ENCODE measurements at places on chromosomes 4 and X.

- DNase-seq = peak; percentile 2
These were observed 12.4 kb downstream of the YIPF6 start for GRCh38 chrX:68511255-68511654.

DNA sequence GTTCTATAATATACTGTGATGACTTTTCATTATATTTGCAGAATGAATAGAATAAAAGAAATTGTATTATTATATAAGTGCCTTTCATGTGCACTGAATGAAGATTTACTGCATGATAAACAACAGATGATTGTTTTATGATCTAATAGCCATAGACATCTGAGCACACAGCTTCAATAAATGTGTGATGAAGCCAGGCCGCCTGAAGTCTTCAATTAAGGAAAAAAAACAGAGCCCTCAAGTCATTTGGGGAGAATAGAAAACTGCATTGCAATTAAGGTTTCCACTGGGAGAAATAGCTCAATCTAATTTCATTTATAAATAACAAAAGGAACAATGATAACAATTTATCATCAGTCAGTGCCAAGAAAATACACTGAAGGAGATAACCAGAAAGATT, 955.2 kb downstream of the FSTL5 start:
- DNase-seq = no peak

GRCh38 chr4:155608225-155608885, 58.3 kb upstream of the GUCY1A1 start:
- no peak for DNase-seq

GRCh38 chrX:56503941-56504673, 59.3 kb upstream of the UBQLN2 start:
- DNase-seq = no peak

- DNase-seq = no peak
These were observed 88.4 kb upstream of the GUCY1A1 start for GRCh38 chr4:155578219-155578618.

DNA sequence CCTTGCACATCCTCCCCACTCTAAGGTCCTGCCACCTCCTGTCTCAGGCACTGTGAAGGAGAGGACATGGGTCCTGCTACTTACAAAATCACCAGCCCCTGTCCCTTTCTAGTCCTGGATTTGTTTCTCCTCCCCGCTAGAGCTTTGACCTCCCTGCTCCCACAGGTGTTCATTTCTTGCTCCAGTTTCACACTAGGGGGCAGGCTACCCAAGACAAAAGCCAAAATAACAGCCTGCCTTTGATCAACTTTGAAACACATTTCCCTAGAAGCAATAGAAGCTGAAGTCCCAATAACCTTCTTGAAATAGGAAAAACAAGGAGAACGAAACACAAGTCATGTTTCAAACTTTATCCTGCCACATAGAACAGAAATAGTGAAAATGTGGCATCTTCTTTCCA, 164.4 kb downstream of the QDPR start:
- no peak for DNase-seq

GRCh38 chrX:101764538-101764937, 104.9 kb upstream of the ARMCX2 start:
- DNase-seq = no peak

- no peak for DNase-seq
These were observed 248.2 kb upstream of the TEX13A start for GRCh38 chrX:105468741-105469140.

GRCh38 chr4:4299006-4299405, 9.0 kb downstream of the ZBTB49 start:
- no peak for DNase-seq

- no peak for DNase-seq
These were observed 24.3 kb downstream of the RGS12 start for GRCh38 chr4:3317011-3317655.

DNA sequence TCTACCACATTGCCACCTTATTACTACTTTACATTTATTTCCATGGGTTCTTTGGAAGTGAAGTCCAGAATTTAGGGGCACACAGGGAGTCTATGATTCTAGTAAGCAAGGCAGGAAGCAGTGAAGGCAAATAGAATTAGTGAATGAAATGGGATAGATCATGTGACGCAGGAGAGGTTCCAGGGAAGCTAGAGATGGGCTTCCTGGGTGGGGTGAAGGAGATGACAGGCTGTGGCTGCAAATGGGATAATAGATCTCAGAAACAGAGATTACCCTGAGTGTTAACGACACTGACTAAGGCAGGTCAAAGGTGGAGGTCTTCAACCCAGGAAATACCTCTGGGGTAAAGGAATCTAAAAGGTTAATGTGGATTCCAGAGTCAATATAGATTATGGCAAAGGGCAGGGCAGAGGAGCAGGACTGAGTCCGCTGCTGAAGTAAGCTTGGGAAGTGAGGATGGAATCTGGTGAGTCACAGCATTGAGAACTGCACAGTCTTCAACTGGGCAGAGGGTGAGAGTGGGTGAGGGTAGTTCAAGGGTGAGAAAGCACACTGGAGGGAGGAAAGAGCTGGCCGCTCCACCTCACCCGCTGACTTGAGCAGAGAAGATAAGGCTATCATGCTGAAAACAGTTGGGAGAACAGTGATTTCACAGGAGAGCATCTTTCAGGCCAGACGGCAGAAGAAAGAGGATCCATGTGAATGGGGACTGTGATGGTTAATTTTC, 70.8 kb downstream of the ANXA3 start:
- DNase-seq = no peak

DNA sequence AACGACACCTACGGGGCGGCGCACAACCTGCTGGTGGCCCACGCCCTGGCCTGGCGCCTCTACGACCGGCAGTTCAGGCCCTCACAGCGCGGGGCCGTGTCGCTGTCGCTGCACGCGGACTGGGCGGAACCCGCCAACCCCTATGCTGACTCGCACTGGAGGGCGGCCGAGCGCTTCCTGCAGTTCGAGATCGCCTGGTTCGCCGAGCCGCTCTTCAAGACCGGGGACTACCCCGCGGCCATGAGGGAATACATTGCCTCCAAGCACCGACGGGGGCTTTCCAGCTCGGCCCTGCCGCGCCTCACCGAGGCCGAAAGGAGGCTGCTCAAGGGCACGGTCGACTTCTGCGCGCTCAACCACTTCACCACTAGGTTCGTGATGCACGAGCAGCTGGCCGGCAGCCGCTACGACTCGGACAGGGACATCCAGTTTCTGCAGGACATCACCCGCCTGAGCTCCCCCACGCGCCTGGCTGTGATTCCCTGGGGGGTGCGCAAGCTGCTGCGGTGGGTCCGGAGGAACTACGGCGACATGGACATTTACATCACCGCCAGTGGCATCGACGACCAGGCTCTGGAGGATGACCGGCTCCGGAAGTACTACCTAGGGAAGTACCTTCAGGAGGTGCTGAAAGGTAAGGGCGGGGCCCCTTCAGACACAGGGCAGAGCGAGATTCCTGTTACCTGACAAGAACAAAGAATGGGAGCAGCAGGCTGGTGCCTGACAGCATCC, 11.7 kb downstream of the RPL9 start:
- DNase-seq = no peak

GRCh38 chr4:2127609-2128332, 68.6 kb downstream of the NAT8L start:
- no peak for DNase-seq

- DNase-seq = no peak
These were observed 40.5 kb downstream of the LCORL start for GRCh38 chr4:17981063-17981462.

- peak; percentile 87 for DNase-seq
These were observed 3.8 kb downstream of the CXXC4 start for GRCh38 chr4:104490770-104491480.

- no peak for DNase-seq
These were observed 88.1 kb upstream of the ZNF81 start for GRCh38 chrX:47748576-47748975.

DNA sequence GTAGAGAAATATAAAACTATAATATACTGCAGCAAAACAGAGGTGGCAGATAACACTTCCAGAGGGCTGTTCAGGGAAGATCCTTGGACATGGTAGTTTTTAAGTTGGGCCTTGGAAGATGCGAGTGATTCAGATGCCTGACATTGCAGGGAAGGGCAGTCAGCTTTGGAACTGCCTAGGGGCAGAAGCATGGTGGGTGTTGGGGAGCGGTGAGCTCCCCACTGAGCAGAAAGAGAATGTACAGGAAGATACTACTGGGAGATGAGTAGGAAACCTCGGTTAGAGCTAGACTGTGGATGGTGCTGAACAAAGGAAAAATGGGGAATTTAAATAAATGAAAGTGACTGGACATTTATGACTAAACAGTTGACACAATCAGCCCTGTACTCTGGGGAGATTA, 24.9 kb upstream of the SEC24B start:
- no peak for DNase-seq

- DNase-seq = no peak
These were observed 128.1 kb downstream of the LAS1L start for GRCh38 chrX:65406532-65406931.

DNA sequence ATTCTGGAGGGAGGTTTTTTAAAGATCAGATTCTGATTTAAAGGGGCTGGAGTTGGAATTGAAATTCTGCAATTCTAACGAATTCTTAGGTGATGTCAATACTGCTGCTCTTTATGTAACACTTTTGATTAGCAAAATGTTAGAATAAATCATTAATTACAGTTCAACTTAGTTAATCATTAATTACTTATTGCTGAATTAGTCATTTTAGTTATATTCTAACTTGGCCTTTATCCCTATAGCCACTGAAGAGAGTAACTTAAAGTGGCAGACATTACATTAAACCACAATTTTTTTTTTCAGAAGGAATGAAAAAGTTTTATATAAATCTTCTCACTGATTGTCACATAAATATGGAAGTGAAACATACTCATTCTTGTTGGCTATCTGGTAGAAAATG, 206.6 kb upstream of the ITM2A start:
- no peak for DNase-seq

DNA sequence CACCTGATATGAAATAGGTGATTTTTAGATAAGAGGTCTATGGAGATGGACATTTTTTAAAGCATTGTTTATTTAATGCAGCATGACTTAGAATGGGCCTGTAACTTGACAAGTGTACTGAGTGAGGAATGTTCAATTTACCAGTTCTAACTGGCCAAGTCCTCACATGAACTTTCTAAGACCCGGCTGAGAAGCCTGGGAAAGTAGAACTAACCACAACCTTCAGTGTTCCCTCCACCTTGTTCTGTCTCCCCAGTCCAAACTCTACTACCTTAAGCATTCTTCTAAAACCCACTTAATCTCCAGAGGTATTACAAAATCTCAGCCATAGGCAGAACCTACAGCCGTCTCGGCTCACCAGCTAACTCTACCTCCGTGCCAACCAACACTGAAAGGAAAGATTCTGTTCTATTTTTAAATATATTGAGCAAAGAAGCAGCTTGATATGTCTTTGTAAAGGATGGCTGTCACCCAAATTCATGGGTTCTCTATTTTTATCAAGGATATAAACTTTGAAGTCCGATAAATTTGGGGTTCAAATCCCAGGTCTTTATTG, 6.8 kb downstream of the PPARGC1A start:
- DNase-seq = no peak

GRCh38 chr4:139876337-139876941, 210.8 kb downstream of the MGST2 start:
- no peak for DNase-seq

GRCh38 chr4:143337600-143338287, 1.1 kb downstream of the GAB1 start:
- peak; percentile 27 for DNase-seq

DNA sequence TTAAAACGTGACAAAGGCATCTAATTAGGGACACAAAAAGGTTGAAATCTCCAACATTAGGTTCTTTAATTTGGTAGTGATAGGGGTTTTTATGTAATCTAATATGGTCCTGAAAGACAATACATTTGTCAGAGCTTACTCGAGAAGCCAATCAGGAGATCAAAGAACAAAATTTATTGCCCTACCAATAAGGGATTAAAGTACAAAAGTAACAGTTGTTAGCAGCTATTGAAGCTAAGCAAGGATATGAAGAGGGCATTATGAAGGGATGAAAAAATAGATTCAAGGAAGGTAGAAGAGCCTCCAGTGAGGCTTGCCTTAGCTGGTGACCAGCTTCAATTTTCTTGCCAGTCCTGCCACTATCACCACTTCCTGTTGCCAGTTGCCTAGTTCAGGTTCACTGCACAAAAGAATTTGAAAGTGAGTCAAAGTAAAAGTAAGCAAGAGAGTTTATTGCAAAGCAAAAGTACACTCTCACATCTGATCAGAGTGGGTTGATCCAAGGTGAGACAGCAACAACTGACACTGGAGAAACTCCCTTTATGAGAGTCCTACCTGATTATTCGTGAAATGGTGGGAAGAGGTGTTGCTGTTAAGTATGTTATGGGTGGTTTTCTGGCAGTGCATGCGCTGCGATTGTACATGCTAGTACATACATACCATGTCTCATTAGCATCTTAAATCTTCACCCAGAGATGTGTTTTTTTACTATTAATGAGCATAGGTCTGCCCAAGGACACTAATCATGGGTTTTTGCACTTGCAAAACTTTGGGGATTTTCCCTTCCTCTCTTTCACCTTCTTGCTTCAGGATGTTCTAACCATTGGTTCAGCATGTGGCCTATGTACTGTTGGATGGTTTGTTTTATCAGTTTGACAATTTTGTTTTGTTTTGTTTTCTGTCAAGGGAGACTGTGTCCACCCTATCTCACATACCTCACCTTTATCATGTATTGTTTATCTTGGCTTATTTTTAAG, 263.2 kb upstream of the ITM2A start:
- no peak for DNase-seq

- DNase-seq = no peak
These were observed 12.5 kb upstream of the SEL1L3 start for GRCh38 chr4:25875281-25875745.

DNA sequence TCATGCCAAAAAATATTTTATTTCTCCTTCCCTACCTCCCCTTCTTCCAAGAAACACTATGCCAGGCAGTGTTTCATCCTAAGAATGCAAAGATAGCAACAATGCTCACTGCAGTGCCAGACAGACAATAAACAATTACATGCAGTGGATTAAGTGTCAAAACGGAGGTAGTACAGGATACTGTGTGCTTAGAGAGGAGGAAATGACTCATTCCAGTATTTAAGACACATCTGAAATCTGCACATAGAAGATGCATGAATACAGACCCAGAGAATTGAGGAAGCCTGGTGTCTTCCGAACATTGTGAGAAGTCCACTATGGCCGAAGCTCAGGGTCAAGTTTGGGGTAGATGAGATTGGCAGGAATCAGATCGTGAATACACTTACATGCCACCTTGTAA, 326.4 kb downstream of the PPP3CA start:
- no peak for DNase-seq

DNA sequence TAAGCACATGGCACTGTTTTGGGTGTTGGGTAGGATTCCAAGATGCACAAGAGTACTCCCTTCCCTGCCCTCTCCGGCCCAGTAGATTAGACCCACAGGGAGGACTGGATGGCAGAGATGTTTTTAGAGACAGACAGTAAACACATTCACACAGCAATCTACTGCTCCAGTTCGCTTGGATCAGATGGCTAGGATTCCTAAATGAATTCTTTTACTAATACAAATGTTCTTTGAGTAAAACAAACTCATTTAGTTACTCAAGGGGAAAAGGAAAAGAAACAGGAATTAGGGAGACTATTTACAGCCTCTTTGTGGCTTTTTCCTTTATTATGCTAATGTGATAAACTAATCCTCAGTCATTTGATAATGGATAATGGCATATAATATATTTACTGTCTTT, 5.9 kb downstream of the SNX25 start:
- no peak for DNase-seq

All from hypothalamus (tissue), 51 donors.